ENCODE measurements at places on chromosomes 7 and 10.

DNA sequence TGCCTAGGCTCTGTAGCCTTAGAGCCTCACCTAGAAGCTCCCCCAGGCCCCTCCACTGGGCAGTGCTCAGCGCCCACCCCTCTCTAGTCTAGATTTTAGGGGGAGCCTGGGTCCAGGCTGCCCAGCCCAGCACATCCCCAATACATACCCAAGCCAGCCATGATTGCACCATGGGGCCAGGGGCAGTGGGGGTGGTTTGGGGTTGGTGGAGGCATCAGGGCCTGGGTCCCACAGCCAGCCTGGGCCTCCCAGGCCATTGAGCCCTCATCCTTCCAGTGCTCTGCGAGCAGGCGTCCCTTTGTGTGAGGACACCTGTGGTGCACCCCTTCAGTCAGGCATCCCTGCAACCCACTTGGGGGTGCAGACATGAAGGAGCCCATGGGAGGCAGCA, 76.9 kb upstream of the RET start:
- DNase-seq, result no peak

DNA sequence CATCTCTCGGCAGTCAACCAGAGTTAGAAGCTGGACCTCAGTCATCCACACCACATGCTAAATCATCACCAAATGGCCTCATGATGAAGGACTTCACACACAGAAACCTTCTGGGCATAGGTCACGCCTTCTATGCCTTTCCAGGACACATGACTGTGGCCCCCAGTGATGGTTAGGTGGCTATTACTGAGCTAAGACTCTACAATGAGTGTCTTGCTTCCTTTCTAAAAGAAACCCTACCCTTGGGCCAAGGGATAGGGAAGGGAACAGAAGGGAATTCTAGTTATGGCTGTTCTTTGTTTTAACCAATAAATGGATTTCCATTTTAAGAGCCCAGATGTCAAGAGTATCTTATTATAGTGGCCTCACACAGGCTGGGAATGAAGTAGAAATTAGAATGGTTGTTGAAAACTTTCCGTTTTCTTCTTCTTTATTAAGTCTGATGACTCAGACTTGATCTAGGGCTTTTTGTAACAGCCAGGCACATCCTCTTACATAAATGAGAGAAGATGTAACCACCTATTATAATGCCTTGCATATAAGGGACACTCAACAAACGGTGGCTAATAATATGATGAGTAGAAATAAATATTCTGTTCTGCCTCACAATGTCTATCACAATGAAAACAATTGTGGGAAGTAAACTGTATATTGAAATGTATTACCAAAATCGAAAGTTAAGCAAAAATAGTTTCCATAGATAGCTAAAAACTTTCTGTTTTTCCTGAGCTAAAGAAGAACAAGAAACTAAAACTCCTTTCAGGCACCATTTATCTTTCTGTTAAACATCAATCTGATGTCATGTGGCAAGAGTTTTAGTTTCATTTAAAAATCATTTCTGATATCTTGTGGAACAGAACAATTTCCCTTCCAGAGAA, 62.5 kb upstream of the TOMM7 start:
- no peak for DNase-seq

- DNase-seq, result no peak
Measured at GRCh38 chr10:89224739-89225443, 17.8 kb upstream of the CH25H start.

- peak; percentile 51 for DNase-seq
Measured at GRCh38 chr10:78846760-78847159, 222.0 kb upstream of the ZMIZ1 start.

DNA sequence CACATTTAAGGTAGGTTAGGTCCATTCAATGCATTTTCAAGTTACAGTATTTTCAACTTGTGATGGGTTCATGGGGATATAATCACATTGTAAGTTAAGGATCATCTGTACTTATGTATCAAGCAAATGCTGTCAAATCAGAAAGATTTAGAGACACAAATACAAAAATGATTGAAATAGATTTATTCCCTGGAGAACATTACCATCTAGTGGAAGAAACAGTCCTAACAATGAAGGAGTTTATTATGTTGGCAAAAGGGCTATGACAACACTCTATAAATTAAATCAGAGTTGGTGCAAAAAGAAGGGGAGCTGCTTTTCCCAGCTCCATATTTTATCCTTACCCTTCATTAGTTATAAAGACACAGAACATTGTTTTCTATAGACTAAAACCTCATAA, 69.0 kb downstream of the PRSS58 start:
- no peak for DNase-seq

All from hindlimb muscle (tissue), 1 donor.